Activated CD4-positive, alpha-beta T cell treated with anti-CD3 and anti-CD28 coated beads, Interleukin-2, amount 10 ng/mL, durations not matched to agents 24 days and 14 days (primary cell): ENCODE measurements at places on chromosomes 11 and 22. TPM values are rescaled to one million over a fixed set of nuclear protein-coding genes. Genes with fewer than 3 reads are reported as not detected.

DNA sequence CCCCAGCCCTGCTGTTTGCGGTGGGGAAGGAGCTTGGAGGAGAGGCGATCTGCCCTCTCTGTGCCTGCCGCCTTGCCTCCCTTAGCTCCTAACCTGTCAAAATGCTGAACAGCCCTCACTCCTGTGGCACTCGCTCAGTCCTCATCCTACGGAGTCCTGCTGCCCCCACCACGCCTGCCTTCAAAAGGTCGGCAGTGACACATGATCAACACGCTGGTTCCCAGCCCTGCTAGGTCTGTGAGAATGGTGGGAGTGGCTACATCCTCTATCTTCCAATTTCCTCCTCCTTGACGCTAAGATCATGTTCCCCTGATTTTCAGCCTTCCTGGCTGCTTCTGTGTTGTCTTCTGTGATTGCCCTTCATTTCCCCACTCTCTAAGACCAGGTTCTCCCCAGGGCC is 120.2 kb upstream of the TBCEL start:
- DNase-seq = no peak

- DNase-seq = peak; percentile 70
Observed at GRCh38 chr11:7098235-7098832, 9.5 kb downstream of the RBMXL2 start.

DNA sequence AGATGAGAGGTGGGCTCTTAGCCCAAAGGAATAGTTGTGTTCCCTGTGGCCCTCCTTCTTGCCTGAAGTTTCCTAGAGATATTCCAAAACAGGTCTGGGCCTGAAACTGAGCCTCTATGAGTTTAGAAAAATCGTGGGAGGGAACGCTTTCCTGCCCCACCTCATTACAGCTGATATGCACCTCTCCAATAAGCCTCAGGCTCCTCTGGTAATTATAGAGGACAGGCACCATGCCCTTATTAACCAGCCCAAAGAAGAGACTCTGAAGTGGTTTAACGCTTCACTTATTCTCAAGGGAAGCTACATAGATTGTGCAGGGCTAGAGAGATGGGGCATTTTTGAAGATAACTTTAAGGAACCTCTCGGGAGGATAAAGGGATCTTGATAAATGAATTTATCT is 3.4 kb upstream of the MPZL2 start:
- no peak for DNase-seq

- no peak for DNase-seq
Observed at GRCh38 chr22:29083933-29084591, 11.2 kb downstream of the KREMEN1 start.

- DNase-seq = no peak
Observed at GRCh38 chr11:68083517-68083916, 37.7 kb downstream of the CHKA start.

- DNase-seq = no peak
Observed at GRCh38 chr11:9057007-9057406, 34.4 kb downstream of the SCUBE2 start.

GRCh38 chr11:129434641-129435498 is 59.2 kb downstream of the BARX2 start:
- DNase-seq = no peak

- no peak for DNase-seq
Observed at GRCh38 chr11:41245704-41246398, 213.6 kb downstream of the LRRC4C start.

GRCh38 chr11:112087212-112087611 is 539 bp downstream of the SDHD start:
- DNase-seq = no peak

DNA sequence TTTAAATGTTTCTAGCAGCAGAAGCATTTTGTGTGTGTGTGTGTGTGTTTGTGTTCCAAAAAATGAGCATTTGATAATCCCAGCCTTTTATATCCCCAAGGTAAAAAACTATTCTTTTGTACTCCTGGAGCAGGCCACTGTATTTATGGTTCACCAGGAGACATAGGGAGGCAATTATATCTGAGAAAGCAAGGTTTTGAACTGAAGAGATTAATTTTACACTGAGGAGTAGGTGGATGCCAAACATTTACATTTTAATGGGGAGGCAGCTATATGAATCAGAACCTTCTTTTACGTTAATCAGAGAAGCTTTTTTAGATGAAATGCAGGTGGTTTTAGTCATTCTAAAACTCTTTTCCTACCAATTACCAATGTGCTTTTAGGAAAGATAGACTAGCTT is 1374.0 kb upstream of the TENM4 start:
- no peak for DNase-seq

DNA sequence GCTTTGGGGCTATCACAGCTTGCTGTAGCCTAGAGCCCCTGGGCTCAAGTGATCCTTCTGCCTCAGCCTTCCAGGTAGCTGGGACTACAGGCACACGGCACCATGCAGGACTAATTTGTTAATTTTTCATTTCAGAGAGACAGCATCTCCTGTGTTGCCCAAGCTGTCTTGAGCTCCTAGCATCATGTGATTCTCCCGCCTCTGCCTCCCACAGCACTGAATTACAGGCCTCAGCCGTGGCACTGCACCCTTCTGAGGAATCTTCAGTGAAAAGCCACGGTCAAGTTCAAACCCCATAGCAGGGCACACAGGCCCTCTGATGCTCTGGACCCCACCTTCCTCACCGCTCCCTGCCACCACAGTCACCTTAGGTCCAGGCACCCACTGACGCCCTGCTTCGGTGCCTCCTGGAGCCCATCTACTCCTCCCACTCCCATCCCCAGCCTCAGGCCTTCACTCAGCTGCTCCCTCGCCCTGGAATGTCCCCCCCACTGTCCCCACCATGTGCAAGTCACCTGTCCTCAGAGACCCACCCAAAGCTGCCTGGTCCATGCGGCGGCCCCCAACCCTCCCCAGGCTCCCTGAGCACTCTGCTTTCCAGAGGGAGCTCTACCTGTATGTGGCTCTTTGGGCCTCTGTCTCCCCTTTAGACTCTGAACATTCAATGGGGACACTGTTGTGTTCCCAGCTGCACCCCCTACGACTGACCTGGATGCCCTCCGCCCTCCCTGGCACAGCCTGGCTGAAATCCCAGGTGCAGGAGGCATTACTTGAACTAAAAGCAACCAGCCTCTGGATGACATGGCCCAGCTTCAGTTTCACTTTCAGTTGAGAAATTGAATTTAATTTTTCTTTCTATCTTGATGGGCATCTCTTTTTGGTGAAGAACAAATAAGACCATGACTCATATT is 1.6 kb downstream of the APOL2 start:
- DNase-seq = peak; percentile 78

DNA sequence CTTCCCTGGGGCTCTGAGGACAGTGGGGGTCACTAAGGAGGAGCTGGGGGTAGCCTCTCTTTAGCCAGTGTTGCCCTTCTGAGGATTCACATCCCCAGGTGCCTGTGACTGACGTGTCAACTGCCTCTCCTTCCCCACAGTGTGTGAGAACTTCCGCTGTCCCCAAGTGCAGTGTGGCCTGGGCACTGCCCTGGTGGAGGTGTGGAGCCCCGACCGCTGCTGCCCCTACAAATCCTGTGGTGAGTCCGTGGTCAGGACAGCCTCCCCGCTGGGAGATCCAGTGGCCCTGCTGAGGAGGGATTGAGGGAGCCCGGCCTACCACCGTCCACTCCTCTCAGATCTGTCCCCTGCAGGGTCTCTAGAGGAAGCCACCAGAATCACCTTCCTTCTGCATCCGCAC is 81.1 kb upstream of the MYOD1 start:
- peak; percentile 49 for DNase-seq

DNA sequence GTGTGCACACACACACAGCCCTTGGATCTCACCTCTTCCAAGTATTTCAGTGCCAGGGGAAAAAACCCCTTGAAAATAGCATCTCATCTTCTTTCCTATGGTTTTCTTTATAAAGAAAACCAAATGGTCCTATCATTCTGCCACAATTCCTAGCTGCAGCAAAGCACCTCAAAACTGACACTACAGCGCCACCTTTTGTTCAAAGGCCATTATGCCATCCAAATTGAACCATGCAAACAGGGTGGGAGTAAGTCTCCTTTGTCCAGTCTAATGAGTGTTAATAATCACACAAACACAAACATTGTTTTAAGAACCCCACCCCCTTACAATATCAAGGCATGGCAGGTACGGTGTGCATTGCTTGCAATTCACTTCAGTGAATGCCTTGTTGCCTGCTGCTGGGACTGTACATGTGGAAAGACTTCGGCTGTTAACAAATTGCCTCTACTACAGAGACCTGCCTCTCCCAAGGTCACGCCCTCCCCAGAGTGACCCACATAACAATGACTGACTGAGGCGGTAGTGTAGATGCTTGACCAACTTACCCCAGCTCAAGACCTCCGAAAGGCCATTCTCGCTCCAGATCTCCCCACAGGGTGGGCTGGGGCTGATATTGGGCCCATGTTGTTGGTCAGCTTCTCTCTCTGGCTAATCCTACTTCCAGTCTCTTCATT is 31.7 kb downstream of the FAM181B start:
- DNase-seq = peak; percentile 76

DNA sequence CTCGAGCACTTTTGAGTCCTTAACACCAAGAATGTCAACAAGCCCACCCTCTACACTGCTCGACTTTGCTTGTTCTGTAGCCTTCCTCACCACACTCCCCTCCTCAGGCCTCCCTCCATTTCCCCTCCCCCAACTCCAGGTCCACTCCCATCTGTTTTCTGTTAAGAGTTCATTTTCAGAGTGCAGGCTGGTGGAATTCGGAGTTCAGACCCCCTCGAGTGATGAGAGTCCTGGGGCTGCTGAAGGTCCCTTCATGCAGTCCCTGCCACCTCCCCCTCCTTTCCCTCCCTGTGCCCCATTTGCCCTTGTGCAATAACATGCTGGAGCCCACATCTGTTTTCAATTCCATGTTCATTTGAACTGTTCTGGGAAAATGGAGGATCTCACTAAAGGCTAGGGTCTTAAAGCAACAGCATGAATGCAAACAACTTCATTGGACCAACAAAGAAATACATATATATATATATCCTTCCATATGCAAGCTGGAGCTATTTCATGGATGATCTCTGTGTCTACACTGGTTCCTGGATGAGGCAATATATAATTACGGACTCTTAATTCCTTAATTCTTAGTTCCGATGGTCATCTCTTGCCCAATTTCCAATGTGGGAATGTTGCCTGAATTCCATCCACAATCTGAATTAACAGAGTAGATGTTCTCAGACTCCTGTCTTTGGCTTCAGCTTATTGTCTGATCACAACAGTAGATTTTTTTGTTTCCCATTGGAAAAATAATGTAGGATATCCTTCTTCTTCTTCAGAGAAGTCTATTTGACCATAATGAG is 340.4 kb downstream of the ETS1 start:
- no peak for DNase-seq

GRCh38 chr11:133832991-133833897 is 12.1 kb downstream of the SPATA19 start:
- DNase-seq = no peak

- no peak for DNase-seq
Observed at GRCh38 chr11:32843544-32843943, 13.8 kb downstream of the PRRG4 start.

- no peak for DNase-seq
Observed at GRCh38 chr22:24088816-24089215, 77.7 kb downstream of the CABIN1 start.

HOATZ gene
- not detected in 2 replicates for total RNA-seq

C11orf86 gene
- not detected in 2 replicates for total RNA-seq

OR10G6 gene
- total RNA-seq = not detected in 2 replicates

LIF gene
- total RNA-seq = 509 and 511 TPM in 2 replicates

OSBPL5 gene
- total RNA-seq = 2.3 and 3.4 TPM in 2 replicates

LARGE1 gene
- 0.47 TPM in 1 of 2 replicates, not detected in the other for total RNA-seq

TBX1 gene
- 0.09 TPM in 1 of 2 replicates, not detected in the other for total RNA-seq

H19 gene
- not detected in 2 replicates for total RNA-seq

GLYATL2 gene
- total RNA-seq = not detected in 2 replicates
